Jurkat, Clone E6-1 (cell line): ENCODE measurements at places on chromosomes 1 and 21.

DNA sequence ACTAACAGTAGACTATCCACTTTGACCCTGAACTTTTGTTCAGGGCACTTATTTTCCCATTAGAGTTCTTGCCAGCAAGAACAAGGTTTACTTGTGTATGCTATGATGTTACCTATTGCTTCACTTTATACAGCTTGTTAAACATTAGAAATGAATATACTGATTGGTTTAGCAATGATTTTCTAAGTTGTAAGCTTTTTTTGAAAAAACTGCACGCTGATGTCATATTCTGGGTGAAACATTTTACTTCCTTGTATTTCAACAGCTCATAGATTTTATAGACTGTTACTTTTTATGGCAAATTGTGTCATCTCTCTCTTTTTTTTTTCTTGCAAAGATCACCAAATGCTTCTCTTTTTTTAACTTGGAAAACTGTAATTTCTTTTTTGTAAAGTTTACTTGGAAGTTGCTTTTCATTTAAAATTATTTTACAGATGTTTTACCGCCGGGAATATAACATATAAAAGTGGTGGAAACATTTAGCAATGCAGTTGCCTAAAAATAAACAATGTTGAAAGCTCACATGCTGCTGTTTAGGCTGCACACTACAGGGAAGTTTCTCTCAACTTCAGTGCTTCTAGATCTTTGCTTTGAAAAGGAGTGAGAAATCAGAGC, 215.3 kb upstream of the NFIA start:
- DNase-seq: no peak

DNA sequence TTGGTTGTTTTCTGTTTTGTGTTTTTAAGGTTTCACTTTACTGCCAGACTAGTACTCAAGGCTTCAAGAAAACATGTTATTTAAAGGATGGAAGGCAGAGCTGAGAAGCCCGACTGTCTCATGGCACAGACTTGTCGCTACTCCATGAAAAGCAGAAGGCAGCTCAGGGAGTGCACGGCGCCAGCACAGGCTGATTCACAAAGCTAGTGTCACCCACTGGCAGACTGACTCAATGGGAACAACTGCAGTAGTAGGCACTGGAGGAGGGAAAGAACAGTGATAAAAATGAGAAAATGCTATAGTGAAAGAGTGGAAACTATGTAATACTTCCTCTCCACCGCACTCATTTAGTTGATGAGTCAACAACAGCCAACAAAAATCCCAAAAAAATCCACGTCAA, 14.7 kb downstream of the HSF2BP start:
- DNase-seq: no peak

DNA sequence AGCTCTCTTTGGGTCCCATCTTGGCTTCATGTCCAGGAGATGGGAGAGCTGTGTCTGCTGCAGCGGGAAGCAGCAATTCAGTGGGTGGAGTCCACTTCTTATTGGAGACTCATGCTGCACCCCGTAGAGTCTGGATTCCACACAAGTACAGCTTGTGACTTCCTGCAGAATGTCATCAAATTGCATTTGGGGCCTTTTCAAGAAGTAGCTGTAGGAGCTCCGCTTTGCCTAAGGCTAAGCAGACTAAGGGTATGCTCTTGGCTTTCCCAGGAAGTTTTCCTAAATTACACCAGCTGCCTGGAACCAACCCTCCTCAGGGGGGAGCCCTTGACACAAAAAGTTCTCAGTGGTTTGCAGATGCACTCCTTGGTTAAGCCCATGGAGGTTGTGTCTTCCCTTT, 5.7 kb upstream of the MOB3C start:
- DNase-seq: no peak

DNA sequence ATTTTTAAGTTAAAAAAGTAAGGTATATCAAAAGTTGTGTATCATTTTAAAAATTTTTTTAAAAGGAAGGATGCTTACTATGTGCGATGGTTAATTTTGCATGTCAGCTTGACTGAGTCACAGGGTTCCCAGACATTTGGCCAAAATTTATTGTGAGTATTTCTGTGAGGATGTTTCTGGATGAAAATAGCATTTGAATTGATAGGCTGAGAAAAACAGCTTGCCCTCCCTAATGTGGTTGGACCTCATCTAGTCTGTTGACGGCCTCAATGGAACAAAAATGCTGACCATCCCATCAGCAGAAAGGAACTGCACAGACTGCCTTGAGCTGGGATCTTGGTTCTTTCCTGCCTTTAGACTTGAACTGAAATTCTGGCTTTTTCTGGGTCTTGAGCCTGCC, 724.5 kb downstream of the NCAM2 start:
- no peak for DNase-seq

- no peak for DNase-seq
These were observed 14.7 kb upstream of the MFSD2A start for GRCh38 chr1:39940253-39940652.

DNA sequence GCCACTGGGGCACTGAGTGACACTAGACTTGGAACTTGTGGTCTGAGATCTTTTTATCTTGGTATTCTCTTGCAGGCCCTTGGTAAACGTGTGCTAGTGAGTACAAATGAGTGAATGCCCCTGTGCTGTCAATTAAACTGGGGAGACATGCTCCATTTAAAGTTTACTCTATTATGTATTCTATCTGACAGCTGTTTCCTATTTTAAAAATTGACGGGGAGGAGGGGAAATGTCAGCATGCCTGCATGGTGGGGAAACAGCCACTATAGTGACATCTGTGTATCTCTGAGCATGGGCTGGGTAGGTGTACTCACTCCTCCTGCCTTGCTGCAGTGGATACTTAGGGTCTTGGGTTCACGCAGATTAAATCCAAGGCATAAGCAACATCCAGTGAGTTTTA, 59.0 kb upstream of the IKBKE start:
- DNase-seq: no peak

- DNase-seq: no peak
These were observed 86.4 kb downstream of the RGL1 start for GRCh38 chr1:183891158-183891856.

DNA sequence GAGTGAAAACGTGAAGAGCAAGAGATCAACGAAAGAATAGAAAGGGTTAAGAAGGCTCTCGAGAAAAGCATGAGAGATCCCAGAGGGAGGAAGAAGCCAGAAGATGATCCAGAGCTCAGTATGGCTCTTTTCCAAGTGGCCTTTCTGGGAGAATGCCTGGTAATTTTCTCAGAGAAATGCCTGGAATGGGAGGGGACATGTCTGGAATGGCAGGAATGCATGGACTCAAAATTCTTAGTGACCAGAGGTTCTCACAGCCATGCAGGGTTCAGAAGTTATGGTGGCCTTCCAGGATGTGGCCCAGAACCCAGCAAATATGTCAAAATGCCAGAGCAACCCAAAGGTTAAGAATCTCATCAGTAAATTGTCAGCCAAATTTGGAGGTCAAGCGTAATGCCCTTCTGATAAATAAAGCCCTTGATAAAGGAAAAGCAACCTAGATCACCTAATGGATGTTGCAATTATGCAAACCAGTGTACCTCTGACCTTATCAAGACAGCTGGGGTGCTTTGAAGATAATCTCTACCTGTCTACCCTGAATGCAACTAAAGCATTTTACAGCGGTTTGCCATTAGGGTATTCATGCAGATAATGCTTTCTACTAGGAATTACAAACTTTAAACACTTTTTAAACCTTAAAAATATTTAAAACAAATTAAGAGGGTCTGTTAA, 53.1 kb downstream of the NBPF6 start:
- DNase-seq: no peak

- no peak for DNase-seq
These were observed 2.7 kb upstream of the MIS18A start for GRCh38 chr21:32281531-32281930.

GRCh38 chr1:206843626-206844025, 21.8 kb upstream of the IL20 start:
- no peak for DNase-seq

- no peak for DNase-seq
These were observed 7.1 kb upstream of the NAV1 start for GRCh38 chr1:201531551-201532425.

GRCh38 chr21:25837533-25838265, 102.9 kb downstream of the GABPA start:
- no peak for DNase-seq

DNA sequence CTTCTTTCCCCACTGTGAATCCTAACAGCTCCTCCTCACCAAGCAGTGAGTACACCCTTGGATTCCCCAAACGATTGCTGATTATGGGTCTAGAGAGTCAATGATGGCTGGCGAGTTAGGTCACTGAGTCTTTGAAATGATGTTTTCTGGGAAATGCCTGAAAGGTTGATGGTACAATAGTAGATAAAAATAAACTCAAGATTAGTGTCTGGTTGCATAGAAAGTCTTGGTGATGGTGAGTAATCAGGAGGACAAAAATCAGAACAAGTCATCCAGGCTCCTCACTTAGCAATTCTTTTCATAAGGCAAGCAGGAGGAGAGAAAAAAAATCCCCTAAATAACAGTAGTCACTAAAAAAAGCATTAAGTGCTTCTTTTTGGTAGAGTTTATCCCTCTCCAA, 22.6 kb downstream of the HLX start:
- no peak for DNase-seq

DNA sequence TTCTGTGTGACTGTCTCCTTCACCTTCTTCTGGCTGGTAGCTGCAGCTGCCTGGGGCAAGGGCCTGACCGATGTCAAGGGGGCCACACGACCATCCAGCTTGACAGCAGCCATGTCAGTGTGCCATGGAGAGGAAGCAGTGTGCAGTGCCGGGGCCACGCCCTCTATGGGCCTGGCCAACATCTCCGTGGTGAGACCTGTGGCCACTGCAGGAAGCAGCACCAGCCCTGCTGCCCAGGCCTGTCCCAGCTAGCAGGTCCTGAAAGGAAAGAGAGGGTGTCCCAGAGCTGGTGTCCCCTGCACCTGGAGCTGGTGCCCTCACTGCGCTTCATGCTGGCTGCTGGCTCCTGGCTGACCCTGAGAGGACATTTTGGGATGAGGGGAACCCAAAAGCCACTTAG, 5.9 kb upstream of the ATXN7L2 start:
- no peak for DNase-seq

GRCh38 chr21:37797403-37797802, 118.9 kb downstream of the KCNJ6 start:
- peak; percentile 20 for DNase-seq

GRCh38 chr1:162284206-162284955, 92.3 kb downstream of the SPATA46 start:
- no peak for DNase-seq

GRCh38 chr1:216073793-216074595, 349.3 kb downstream of the USH2A start:
- DNase-seq: no peak

DNA sequence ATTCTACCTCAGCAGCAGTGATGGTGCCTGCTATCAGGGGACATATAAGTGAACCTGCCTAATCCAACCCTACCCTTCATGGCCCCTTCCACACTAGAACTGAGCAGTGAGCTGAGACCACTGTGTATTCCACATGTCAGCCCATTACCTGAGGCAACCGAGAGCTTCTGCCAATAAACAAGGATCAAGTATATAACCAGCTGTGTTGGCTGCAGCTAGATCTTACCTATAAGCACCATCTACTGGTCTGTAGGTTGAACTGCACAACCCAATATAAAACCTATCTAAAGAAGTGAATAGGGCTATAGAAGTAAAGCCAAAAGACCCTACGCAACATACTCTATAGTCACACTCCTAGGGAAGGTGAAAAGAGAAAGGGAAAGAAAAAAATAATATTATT, 376.9 kb downstream of the HHIPL2 start:
- DNase-seq: peak; percentile 34

DNA sequence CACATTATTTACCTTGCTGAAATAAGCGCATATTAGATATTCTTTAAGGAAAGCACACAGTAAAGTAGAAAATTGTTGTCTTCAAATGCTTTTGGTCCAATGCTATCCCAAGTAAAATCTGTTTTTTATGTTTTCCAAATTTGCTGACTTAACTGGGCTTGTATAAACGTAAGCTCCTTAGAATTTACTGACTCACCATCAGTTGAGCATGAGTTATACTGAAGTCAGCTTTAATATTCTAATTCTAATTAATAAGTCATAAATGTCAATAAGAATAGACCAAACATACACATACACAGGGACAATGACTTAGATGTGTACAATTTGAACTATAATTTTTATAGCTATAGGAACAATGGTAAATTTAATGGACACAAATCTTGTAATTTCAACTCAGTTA, 319.2 kb downstream of the TPR start:
- no peak for DNase-seq

GRCh38 chr21:18646116-18646515, 242.5 kb upstream of the TMPRSS15 start:
- peak; percentile 5 for DNase-seq

- peak; percentile 57 for DNase-seq
These were observed 3.3 kb downstream of the CDC42SE1 start for GRCh38 chr1:151056149-151056548.

- no peak for DNase-seq
These were observed 34.7 kb downstream of the MEF2D start for GRCh38 chr1:156465747-156466365.

GRCh38 chr1:156709031-156709430, 3.6 kb upstream of the CRABP2 start:
- DNase-seq: no peak

GRCh38 chr1:154403261-154403943, 1.7 kb upstream of the IL6R start:
- peak; percentile 96 for DNase-seq

DNA sequence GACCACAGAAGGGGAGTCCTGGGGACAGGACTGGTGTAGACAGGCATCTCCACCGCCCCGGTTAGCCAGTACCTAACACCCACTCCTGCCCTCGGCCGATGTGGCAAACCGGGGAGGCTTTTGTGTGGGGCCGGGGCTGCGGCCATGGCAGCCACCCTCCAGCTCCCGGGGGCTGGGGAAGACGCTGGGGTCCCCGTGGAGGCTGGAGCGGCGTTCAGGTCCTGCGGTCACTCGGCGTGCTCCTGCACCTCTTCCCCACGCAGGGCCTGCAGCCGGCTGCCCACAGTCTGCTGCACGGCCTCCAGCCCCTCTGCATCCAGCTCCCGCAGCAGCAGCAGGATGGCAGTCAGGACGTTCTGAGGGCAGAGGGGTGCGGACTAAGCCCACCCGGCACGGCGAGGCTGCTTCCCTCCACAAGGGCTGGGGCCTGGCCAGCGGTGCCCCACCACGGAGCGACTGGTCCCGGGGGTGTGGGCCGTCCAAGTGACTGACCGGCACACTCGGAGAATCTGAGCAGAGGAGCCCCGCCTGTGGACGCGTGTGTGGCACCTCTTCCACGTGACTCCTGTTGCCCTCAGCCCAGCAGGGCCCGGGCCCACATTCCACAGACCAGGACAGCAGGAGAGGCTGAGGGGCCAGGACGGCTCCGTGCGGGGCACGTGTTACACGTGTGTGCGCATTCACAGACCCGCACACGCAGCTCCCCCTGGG, 9.1 kb downstream of the CFAP410 start:
- no peak for DNase-seq

- DNase-seq: no peak
These were observed 135.5 kb downstream of the TNFSF18 start for GRCh38 chr1:172915271-172915670.
